ENCODE measurements at places on chromosomes 6 and 20.

DNA sequence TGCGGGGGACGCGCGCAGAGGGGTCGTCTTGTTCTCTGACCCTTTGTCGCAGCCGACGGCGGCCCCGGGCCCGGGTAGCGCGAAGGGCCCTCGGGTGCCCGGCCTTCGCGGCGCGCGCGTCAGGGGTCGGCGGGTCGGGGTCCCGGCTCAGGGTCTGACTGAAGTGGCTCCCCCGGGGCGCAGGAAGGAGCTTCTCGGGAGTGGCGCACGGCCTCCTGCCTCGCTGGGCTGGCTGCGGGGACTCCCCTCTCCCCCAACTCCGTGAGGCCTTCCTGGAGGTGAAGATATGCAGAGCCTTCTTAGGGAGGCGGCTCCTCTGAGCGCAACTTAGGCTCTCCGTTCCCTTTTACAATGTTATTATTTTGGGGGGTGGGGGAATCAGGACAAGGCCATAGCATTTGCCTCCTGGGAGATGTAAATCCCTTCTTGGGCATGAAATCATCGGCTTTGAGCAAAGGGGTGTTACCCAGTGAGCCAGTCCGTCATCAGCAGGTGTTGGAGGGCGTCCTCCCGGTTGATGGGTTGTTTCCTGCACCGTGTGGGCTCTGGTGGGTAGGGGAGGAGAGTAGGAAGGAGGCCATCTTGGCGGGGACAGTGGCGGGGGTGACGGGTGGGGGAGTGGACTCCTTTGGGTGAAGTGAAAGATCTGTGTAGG is 523 bp downstream of the CDS2 start:
- no peak for DNase-seq

GRCh38 chr6:26411751-26412150 is 9.7 kb downstream of the BTN3A1 start:
- DNase-seq, result no peak

DNA sequence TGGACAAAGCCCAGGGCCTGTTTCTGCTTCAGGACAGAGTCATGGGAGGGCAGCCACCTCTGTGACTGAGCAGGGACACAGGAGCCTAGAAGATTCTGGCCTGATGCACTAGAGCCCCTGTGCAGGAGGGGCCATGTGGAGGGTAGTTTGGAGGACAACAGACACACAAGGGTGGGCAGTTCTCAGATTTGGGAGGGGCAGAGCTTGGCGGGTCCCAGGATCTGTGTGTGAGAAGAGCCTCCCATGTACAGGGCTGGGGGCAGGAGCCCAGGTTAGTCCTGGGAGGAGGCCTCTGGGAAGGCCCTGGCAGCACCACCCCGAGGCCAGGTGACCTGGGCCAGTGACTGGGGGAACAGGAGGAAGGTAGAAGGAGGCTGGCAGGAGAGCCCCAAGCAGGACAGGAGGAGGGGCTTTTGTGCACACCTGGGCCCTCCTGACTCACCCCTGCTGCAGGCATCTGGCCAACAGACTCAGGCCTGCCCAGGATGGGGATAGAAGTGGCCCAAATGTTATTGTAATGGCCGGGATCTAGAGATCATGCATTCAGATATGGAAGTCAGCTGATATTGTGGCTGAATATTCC is 1.4 kb upstream of the ULBP3 start:
- no peak for DNase-seq

- no peak for DNase-seq
Observed at GRCh38 chr6:115885636-115886366, 174.9 kb downstream of the FRK start.

DNA sequence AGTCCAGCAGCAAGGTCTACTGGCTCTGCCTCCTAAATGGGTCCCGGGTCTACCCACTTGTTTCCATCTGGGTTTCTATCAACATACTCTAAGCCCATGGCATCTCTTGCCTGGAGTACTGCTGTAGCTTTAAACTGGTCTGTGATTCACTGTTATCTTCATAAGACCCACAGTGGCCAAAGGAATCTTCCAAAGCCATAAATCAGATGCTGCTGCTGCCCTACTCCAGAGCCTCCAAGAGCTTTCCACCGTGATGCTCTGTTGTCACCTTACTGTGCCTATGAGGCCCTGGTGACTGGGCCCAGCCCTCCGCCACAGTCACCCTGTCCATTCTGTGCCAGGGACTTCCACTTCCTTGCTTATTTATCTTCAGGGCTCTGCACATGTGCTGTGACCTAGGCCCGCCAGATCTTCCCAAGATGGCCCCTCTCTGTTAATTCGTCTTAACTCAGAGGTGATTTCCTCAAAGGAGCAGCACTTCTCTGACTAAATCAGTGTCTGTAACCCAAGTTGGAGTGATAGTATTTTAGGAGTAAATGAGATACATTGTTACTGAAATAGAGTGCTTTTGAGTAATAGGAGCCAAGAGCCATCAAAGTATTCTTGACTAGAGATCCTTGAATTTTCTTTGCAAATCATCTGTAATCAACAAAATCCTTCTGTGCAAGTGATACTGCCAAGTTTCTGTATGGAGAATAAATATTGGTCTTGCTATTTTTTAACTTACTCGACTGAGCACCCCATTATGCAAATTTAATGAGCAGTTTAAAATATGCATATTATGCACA is 102.5 kb downstream of the PPP1R14C start:
- DNase-seq, result no peak

DNA sequence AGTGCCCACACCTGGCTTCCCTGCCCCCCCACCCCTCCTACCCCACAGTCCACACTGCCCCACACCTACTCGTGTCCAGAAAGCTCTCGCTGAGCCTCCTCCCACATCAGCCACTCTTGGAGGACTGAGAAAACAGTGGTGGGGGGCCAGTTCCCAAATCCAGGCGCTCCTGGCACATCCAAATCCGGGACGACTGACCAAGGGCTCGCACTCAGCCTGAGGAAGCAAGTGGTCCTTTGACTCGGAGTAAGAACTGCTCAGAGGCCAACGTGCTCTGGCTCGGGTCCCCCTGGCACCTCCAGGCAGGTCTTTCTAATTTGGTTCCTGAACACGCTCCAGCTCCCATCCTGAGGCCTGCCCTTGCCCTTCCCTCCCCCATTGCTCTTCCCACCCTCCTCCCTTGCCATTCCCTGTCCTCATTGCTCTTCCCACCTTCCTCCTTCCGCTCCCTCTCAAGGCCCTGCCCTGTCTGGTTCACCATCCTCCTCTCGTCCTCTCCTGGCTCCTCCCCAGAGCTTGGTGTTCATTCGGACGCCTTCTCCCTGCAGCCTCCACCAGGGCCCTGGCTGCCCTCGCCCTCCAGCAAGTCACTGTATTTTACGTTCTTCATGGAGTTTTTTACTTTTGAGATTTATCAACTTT is 83.6 kb downstream of the THBS2 start:
- no peak for DNase-seq

- DNase-seq, result no peak
Observed at GRCh38 chr6:12275107-12275506, 15.1 kb upstream of the EDN1 start.

DNA sequence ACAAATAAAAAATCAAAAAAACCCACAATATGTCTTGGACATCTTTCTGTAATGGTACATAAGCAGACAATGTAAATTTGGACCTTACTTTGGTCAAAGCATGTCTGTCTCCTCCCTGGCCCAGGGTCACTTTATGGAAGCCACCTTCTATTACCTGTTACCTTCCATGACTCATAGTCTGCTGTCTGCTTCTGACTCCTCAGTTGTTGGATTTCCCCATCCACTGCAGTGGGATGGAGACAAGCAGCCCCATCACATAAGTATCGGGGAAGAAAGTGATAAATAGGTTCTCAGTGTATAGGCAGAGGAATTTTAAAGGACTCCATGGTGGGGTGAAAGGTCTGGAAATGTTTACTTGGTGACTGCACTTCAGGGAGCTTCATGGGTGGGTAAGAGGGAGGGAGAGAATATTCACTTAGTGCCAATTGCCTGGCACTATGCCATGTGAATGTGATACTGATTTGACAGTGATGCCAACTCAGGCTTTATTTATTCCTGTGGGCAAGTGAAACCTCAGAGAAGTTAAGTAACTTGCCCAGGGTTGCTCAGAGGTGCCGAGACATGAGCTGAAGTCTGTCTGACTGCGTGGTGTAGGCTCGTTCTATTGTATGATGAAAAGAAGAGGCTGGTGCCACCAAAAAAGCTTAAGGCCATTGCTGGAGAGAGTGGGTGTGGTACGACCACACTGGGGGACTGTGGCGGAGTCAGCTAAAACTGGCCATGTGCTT is 175.6 kb upstream of the RNF24 start:
- DNase-seq, result no peak

- DNase-seq, result no peak
Observed at GRCh38 chr6:116990679-116991078, 113.6 kb downstream of the RFX6 start.

DNA sequence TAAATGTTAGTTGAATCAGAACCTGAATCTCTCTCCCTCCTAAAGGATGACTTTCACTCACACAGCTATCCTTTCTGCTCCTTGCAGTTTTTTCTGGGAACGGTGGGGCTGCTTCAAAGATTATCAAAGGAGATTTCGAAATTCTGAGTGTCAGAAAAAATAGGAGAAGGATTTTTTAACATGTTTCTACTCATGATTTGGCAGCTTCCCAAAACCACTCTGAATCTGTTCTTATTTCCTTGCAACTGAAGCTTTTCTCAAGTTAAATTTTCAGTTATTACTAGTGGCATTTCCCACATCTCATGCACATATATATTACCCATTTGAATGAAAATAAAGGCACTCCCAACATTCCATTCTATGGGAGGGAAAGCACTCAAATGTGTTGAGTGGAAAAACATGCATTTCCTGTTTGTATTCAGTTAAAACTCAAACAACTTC is 123.6 kb downstream of the LCA5 start:
- DNase-seq, result peak; percentile 54

- DNase-seq, result no peak
Observed at GRCh38 chr6:144190080-144190479, 39.8 kb downstream of the STX11 start.

- DNase-seq, result peak; percentile 74
Observed at GRCh38 chr6:111482959-111483735, at the start of gene REV3L. Gene REV3L, minus strand, starts transcription at chr6:111483218. Its CDS starts 330 bp downstream, at chr6:111482888.

DNA sequence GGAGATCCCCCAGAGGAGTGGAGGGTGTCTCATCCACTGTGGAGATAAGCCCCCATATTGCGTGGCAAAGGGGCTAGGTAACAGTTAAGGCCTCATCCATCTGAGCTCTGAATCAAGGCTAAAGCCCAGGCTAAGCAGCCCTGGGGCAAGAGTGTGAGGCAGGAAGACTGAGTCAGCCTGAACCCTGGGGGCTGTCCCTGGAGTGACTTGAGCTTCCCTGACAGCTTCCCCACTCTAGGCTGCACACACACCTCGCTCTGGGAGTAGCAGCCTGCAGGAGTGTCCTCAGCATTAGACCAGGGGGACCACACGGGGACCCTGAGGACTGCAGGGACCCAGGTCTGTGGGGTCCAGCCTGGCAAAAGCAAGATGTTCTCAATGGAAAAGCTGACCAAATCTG is 27.9 kb downstream of the UBD start:
- no peak for DNase-seq

DNA sequence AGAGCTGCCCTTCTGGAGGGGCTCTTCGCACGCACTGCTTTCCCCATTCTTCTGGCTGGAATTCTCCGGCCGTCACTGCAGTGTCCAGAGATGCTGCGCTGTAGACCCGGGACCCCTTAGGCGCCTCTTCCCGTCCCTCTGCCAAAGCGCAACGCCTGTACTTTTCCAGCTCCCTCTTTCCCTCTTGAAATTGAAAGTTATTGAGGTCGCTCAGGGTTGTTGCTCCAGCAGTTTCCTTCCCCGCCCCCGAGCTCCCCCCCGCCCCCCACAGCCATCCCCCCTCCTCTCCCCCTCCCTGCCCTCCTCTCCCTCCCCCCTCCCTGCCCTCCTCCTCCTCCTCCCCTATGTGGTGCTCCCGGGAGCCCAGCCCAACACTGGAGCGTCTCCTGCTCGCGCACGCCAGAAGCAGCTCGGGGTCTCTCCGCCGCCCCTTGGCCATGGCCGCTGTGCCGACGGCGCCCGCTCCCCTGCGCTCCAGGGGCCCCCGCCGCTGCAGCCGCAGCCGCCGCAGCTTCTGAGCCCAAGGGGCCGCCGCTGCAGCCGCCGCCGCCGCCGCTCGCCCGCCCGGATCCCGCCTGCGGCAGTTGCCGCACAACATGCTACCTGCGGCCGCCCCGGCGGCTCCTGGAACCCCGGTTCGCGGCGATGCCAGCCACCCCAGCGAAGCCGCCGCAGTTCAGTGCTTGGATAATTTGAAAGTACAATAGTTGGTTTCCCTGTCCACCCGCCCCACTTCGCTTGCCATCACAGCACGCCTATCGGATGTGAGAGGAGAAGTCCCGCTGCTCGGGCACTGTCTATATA is at the start of gene RSPO3:
Gene RSPO3, plus strand, starts transcription at position 374 of the 804 bp plus-strand sequence. CDS start 522 bp downstream, outside the sequence.
- DNase-seq, result no peak

- no peak for DNase-seq
Observed at GRCh38 chr6:12230523-12230922, 59.6 kb upstream of the EDN1 start.

DNA sequence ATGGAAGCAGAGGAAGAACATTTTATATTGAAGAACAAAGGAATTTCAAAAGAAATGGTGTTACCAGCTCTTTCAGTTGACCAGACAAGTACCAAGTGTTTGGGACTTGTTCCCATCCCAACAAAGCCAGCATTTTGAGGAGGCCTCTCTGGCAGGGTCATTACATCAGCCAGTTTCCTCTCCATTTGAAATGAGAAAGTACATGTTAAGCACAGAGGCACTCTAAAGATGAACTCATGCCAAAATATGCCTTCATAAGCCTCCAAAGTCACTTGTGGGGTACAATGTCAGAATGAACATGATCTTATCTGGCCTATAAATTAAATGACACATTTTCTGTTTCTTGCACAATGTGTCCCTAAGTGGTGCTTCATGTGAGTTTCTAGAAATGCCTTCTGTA is 223.9 kb downstream of the PRL start:
- no peak for DNase-seq

GRCh38 chr6:7323074-7323473 is 10.1 kb upstream of the SSR1 start:
- no peak for DNase-seq

DNA sequence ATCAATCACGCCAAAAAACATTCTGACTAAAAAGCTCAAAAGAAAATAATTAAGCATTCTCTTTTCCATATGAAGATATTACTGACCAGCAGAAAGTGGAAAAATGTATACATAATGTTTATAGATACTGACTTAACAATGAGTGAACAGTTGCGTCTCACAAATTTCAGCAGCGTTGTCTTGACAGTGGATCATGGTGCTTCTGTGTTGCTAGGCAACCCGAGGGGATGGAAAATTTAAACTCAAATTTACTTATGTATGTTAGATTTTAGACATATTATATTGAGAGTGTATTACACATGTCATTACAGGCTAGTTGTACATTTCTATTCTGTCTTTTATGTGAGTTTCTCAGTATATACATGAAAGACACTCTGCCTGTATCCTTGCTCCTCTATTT is 110.2 kb downstream of the LAMA2 start:
- DNase-seq, result no peak

GRCh38 chr6:135073756-135074393 is 19.3 kb upstream of the HBS1L start:
- no peak for DNase-seq

- no peak for DNase-seq
Observed at GRCh38 chr6:42987533-42988451, 3.4 kb downstream of the PPP2R5D start.

- DNase-seq, result no peak
Observed at GRCh38 chr6:89731924-89732567, 87.5 kb downstream of the MDN1 start.
